Fibroblast of upper back skin (primary cell): ENCODE measurements at places on chromosomes 2 and 18.

GRCh38 chr2:20617892-20618467 lies 32.9 kb downstream of the HS1BP3 start:
- peak; percentile 97 for DNase-seq

- no peak for DNase-seq
Observed at GRCh38 chr2:236073246-236073645, 94.9 kb downstream of the GBX2 start.

GRCh38 chr2:72718876-72719275 lies 107.0 kb downstream of the EXOC6B start:
- DNase-seq: no peak

GRCh38 chr2:120528051-120528692 lies 182.2 kb downstream of the INHBB start:
- DNase-seq: no peak

- DNase-seq: no peak
Observed at GRCh38 chr2:234864506-234864905, 87.3 kb upstream of the SH3BP4 start.

GRCh38 chr18:35458271-35458670 lies 39.5 kb downstream of the INO80C start:
- no peak for DNase-seq

- DNase-seq: peak; percentile 89
Observed at GRCh38 chr2:156826341-156826933, 390.3 kb downstream of the GPD2 start.

- DNase-seq: peak; percentile 72
Observed at GRCh38 chr18:36284671-36285295, 12.7 kb upstream of the FHOD3 start.

DNA sequence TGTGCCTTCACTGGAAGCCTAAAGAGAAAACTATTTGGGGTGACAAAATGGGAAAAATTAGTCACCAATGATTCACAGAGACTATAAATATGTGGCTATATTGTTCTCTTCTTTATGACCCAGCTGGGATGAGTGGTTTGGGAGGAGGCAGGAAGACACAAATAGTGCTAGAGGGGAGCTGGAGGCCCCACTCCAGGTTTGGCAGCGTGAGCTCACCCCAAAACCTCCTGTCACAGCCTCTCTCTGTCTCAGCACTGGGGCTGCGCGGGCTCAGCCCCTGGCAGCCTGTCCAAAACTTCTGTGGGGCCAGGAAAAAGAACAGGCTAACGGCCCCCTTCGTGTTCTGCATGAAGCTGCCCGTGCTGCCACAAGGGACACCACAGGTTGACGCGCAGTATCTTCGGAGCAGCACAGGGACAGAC lies 73.2 kb upstream of the LCLAT1 start:
- peak; percentile 92 for DNase-seq

- DNase-seq: no peak
Observed at GRCh38 chr2:15883684-15884083, 56.7 kb upstream of the MYCN start.

- DNase-seq: no peak
Observed at GRCh38 chr2:128026448-128027277, 1.2 kb downstream of the SAP130 start.

DNA sequence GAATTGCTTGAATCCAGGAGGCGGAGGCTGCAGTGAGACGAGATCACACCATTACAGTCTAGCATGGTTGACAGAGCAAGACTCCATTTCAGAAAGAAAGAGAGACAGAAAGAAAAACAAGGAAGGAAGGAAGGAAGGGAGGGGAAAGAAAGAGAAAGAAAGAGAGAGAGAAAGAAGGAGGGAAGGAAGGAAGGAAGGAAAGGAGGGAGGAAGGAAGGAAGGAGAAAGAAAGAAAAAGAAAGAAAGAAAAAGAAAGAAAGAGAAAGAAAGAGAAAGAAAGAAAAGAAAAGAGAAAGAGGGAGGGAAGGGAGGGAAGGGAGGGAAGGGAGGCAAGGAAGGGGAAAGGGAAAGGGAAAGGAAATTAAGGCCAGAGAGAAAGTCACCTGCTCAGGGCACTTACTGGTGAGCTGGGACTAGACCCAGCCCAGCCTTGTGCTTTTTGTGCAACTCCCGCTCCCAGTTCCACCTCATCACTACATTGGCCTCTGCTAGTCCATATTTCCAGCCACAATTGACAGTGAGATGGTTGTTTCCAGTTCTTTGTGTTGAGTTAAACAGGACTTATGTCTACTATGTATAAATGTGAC lies 35.7 kb downstream of the MOGAT1 start:
- no peak for DNase-seq

- no peak for DNase-seq
Observed at GRCh38 chr2:37219046-37219445, 12.3 kb downstream of the CEBPZ start.

DNA sequence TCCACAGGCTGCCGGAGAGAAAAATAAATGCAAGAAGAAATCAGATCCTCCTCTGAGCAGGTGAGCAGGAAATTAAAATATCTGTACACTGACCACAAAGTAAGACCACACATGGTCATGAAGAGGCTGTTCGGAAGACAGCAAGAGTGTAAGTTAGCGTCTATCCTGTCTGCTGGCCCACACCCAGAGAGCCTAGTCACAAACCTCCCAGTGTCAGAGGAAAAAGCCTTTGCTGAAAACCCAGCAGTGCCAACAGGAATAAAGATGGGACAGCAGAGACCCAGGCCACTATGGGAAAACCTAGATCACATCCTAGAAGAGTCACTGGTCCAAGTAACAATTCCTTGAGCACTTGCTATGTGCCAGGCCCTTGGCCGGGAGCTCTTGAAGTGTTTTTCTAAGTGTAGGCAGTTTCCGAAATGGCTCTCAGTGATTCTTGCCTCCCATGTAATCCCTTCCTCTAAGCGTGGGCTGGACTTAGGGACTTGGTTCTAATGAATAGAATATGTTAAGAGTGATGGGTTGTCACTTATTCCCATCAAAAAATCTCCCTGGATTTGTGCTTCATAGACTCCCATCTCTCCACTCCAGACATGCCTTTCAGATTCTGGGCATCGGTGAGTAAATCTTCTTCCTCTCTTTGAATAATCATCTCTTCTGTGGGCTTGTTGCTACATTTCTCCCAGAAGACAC lies 110.9 kb upstream of the PKDCC start:
- DNase-seq: no peak

DNA sequence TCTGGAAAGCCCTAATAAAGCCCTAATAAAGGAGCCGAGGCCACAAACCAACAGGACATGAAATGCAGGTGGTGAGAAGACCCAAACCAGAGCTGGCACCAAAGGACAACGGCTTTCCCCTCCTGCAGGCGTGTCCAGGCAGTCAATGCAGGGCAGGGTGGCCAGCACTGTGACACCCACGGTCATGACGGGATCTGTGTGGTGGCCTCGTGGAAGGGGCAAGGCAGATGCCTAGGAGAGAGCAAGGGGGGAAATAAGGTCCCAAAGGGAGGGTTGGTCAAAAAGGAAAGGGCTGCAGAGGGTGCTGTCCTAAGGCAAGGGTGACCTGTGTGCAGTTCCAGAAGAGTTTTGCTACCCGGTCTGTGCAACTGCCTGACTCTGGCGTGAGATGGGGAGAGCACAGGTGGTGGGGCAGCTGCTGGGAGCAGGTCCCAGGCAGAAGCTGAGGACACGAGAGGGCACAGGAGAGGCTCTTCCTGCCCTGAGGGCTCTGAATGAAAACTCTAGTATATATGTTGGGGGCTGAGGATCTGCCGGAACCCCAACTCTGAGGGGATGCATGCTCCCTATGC lies 156.7 kb downstream of the TPO start:
- DNase-seq: no peak

GRCh38 chr2:155033652-155034051 lies 335.2 kb downstream of the KCNJ3 start:
- no peak for DNase-seq

GRCh38 chr2:27667446-27667845 lies 3.8 kb downstream of the SLC4A1AP start:
- DNase-seq: no peak

- no peak for DNase-seq
Observed at GRCh38 chr2:143163499-143163898, 34.3 kb downstream of the ARHGAP15 start.

- no peak for DNase-seq
Observed at GRCh38 chr2:238144262-238144661, 5.8 kb downstream of the KLHL30 start.

- DNase-seq: no peak
Observed at GRCh38 chr2:230650585-230651137, 62.0 kb upstream of the CAB39 start.

GRCh38 chr2:214808981-214809750 lies at the start of gene BARD1:
BARD1 (minus strand) TSS chr2:214809683; CDS start chr2:214809569, 114 bp downstream.
- peak; percentile 63 for DNase-seq

GRCh38 chr2:72183466-72183865 lies 35.8 kb upstream of the CYP26B1 start:
- no peak for DNase-seq

- no peak for DNase-seq
Observed at GRCh38 chr2:45008296-45009129, 739 bp downstream of the SIX2 start.

DNA sequence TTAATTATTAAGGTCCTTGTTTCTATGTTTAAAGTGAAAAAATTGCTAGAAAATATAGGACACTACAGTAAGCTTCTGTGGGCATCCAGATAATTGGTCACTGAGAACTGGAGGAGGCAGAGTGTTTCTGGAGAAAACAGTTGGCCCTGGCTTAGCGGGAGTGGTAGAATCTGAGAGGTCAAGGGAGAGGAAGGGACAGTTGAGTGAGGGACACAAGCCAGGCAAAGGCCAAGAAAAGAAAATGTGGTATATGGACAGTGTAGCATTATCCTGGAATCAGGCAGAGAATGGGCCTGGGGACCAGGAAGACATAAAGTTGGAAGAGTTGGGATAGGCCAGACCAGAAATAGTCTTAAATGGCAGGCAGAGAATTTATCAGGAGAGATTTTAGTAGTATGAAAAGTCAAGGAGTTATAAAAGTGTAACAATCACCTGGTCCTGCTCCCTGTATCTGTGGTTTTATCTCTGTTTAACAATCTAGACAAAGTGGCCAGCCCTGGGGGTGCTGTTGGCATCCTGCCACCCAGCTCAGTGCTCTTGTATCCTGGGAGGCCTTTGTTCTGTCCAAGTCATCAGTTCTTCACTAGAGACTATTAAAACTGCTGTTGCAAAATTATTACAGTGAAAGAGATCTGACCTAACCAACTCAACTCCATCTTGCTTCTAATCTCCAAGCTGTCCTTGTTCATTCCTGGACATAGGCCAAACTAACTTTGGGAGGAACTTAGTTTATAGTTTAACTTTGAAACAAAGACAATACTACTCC lies 15.4 kb upstream of the MSGN1 start:
- no peak for DNase-seq

GRCh38 chr2:239579524-239580198 lies 178.8 kb upstream of the HDAC4 start:
- no peak for DNase-seq

- DNase-seq: no peak
Observed at GRCh38 chr2:112637289-112637660, 8.5 kb upstream of the SLC20A1 start.

GRCh38 chr18:3016585-3017297 lies 3.8 kb upstream of the LPIN2 start:
- DNase-seq: no peak

- no peak for DNase-seq
Observed at GRCh38 chr18:2970772-2971659, 41.9 kb downstream of the LPIN2 start.

GRCh38 chr2:44351088-44351487 lies 10.2 kb downstream of the PREPL start:
- DNase-seq: peak; percentile 28

DNA sequence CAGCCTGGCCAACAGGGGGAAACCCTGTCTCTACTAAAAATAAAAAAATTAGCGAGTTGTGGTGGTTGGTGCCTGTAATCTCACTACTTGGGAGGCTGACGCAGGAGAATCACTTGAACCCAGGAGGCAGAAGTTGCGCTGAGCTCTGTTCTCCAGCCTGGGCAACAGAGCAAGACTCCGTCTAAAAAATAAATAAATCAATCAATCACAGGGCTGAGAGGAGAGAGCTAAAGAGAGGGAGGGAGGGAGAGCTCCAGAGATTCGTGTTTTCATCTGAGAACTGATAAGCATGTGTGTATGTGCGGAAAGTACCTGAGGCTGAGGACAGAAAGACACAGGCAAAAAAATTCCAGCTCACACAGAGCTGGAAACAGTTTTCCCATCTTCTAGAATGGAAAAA lies 37.2 kb upstream of the DYNC2LI1 start:
- no peak for DNase-seq

DNA sequence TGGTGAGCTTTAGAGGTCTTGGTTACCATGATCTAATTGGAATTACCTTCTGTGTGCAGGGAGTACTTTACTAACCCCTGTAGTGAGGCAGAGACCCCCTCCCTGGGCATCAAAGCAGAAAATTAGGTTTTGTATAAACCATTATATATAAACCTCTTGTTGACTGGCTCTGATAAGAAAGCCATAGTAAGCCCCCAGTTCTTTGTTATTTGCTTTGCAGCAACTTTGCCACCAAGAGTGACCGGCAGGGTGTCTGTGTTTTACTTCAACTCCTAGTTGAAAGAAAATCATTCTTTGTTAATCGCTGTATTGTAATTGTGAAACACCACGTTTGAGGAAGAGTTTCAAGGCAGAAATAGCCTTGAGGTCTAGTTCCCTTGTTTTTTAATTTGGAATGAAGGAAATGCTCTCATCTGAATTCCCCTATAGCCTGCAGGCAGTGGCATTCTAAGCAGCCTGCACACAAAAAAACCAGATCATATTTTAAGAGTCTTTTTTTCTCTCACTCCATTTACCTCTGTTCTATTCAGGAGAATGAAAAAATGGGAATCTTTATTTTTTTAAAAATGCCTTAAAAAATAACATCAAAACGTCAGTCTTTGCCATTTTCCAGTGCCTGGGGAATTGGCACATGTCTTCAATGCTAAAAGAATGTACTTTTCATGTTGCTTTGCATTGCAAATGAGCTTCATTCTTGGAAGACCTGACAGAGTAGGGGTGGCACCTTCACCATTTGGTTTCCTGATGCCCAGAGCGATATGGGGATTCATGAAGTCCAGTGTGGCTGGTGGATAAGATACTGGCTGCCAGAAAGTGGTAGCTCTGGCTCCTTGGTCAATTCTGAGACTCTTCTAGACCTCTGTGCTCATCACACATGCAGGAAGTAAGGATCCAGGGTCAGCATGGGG lies 338.1 kb downstream of the SLC4A3 start:
- DNase-seq: no peak
